Kidney capillary endothelial cell (primary cell): ENCODE measurements at places on chromosomes 6 and 20.
A peak's percentile ranks its signal among the peaks of the same experiment; 100 is the strongest.

- no peak for DNase-seq
Measured at GRCh38 chr6:27492631-27493190, 19.8 kb upstream of the ZNF184 start.

DNA sequence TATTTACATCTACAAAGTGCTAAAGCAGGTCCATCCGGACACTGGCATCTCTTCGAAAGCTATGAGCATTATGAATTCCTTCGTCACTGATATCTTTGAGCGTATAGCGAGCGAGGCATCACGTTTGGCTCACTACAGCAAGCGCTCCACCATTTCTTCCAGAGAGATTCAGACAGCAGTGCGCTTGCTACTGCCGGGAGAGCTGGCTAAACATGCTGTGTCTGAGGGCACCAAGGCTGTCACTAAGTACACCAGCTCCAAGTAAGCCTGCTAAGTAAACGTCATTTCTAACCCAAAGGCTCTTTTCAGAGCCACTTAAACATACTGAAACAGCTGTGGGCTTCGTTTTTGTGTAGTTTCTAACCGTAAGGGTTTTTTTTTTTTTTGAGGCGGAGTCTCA is 27.5 kb upstream of the SLC17A4 start:
- no peak for DNase-seq

DNA sequence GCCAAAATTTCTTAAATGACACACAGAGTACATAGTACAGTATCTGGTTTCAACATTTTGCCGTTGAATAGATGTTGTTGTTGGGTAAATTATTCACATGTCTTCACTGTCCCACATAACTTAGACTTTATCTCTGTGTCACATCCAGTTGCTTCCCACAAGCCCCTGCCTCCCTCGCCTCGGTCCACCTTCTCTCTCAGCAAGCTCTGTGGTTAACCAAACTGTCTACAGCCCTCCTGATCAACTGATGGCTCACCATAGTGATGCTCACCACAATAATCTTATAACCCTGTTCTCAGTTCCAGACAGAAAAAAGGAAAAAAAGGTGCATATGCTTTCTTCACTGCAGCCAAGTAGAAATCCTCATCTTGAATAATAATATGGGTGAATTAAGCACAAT is 23.0 kb downstream of the IL17F start:
- no peak for DNase-seq

DNA sequence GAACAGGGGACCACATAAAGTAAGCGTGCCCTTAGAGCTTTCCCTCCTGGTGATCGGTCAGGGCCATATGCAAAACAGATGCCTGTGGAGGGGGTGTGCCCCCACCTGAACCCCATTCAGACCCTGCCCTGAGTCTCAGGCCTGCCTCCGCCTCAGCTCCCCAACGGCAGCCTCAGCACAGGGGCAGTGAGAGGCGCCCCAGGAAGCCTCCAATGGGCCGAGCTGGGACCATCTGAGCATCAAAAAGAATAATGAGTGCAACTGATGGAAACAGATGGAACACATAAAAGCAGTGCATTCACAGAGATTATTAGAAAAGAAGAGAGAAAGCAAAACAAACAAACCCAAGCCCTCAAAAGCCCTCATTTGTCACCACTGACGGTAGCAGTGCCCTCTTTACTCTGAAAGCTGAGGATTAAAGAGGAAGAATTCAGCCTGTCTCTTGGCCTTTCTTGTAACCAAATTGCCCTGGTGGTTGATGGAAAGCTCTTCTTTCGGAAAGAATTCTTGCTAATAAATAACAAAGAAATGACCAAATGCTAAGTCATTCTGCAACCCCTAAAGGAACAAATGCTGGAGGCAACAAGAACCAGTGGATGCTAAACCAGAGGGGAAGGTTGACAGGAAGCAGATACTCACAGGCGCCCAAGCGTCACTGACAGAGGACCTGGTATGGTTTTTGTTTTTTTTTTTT is 6.8 kb downstream of the ADISSP start:
- no peak for DNase-seq

- no peak for DNase-seq
Measured at GRCh38 chr6:24658573-24659560, 7.8 kb downstream of the TDP2 start.

- DNase-seq, result no peak
Measured at GRCh38 chr6:63742060-63742459, 106.5 kb downstream of the PHF3 start.

DNA sequence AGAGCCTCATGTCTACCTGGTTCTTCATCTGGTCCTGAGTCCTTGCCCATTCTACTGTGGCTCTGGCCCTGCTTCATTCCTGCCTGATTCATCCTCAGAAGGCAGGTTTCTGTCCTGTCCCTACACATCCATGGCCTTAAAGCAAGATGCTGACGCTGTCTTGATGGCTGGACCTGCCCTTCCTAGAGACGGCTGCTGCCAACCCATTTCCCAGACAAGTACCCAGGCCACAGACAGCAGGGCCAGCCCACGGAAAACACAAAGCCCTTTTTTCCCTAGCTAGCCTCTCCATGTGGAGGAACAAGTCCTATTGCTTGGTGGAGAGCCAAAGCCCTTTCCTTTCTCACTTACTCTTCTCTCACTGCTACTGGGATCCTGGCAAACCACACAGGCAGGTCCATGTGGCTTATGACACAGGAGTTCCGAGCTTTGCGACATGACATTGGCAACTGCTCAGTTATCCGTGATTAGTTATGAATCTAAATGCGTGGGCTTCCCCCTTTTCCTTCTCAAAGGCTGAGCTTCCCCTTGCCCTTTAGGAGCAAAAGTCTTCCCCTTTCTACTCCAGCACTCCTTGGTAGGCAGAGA is 72.9 kb downstream of the SLC22A3 start:
- no peak for DNase-seq

GRCh38 chr6:18823782-18824386 is 436.7 kb downstream of the RNF144B start:
- peak; percentile 29 for DNase-seq
